ENCODE measurements at places on chromosomes 1 and 21. TPM values are rescaled to one million over a fixed set of nuclear protein-coding genes. Genes with fewer than 3 reads are reported as not detected.

SGIP1 gene
- not detected for total RNA-seq

GFI1 gene
- total RNA-seq: 87.8 TPM

NPPA gene
- not detected for total RNA-seq

DCLRE1B gene
- 19.5 TPM for total RNA-seq

ADGRB2 gene
- total RNA-seq: 1.3 TPM

TNFRSF18 gene
- 28.1 TPM for total RNA-seq

PGBD2 gene
- total RNA-seq: 7.7 TPM

SMIM12 gene
- total RNA-seq: 52.7 TPM

DYNLT5 gene
- not detected for total RNA-seq

TEDDM1 gene
- total RNA-seq: not detected

KCNT2 gene
- not detected for total RNA-seq

TMEM51 gene
- total RNA-seq: not detected

ALPL gene
- not detected for total RNA-seq

PRMT6 gene
- 13.1 TPM for total RNA-seq

PTPN22 gene
- 112 TPM for total RNA-seq

TIPRL gene
- total RNA-seq: 52.1 TPM

MANEAL gene
- total RNA-seq: 2.6 TPM

NHLH1 gene
- 0.44 TPM for total RNA-seq

IFI44L gene
- 158 TPM for total RNA-seq
